ENCODE measurements at places on chromosomes 4 and X. TPM values are rescaled to one million over a fixed set of nuclear protein-coding genes. Genes with fewer than 3 reads are reported as not detected.

SEC31A gene
- 286 TPM for total RNA-seq

VBP1 gene
- 30.9 TPM for total RNA-seq

GAGE13 gene
- total RNA-seq, result not detected

H2BW2 gene
- total RNA-seq, result not detected

TFE3 gene
- 69.0 TPM for total RNA-seq

ARHGAP36 gene
- total RNA-seq, result not detected

SLC9B1 gene
- total RNA-seq, result 3.7 TPM

KIF4A gene
- total RNA-seq, result 0.18 TPM

GDPD2 gene
- total RNA-seq, result 0.22 TPM

COL4A6 gene
- 1.2 TPM for total RNA-seq

PHEX gene
- 0.09 TPM for total RNA-seq

TMEM154 gene
- total RNA-seq, result 3.7 TPM

S100G gene
- not detected for total RNA-seq

SPINK2 gene
- total RNA-seq, result not detected

HSD17B13 gene
- total RNA-seq, result 1.4 TPM

VCX3A gene
- not detected for total RNA-seq

SPANXB1 gene
- total RNA-seq, result not detected

C4orf50 gene
- 0.09 TPM for total RNA-seq

LRIT3 gene
- total RNA-seq, result 0.31 TPM

Measured in sciatic nerve (tissue), 2 donors.